Right ventricle myocardium superior (tissue), 1 donor: ENCODE measurements at places on chromosomes 1 and 21. TPM values are rescaled to one million over a fixed set of nuclear protein-coding genes. Genes with fewer than 3 reads are reported as not detected.

TSPAN1 gene
- 0.75 TPM for total RNA-seq

NHLH1 gene
- not detected for total RNA-seq

SEMA6C gene
- total RNA-seq: 56.6 TPM

OR10K1 gene
- not detected for total RNA-seq

UBIAD1 gene
- total RNA-seq: 10.1 TPM

PTPN7 gene
- total RNA-seq: 0.27 TPM

KCNN3 gene
- 3.4 TPM for total RNA-seq

AUNIP gene
- total RNA-seq: 0.11 TPM

WNT2B gene
- total RNA-seq: 1.2 TPM

SPRR2F gene
- total RNA-seq: not detected

VPS13D gene
- 63.3 TPM for total RNA-seq

CFHR3 gene
- total RNA-seq: 0.24 TPM

MCOLN2 gene
- 0.27 TPM for total RNA-seq

OR2M4 gene
- not detected for total RNA-seq

CLIC4 gene
- total RNA-seq: 334 TPM

ATF6 gene
- 12.2 TPM for total RNA-seq

PCNX2 gene
- 2.2 TPM for total RNA-seq

KPRP gene
- total RNA-seq: not detected
